Prostate gland (tissue), 2 donors: ENCODE measurements at places on chromosomes 7 and 10. TPM values are rescaled to one million over a fixed set of nuclear protein-coding genes. Genes with fewer than 3 reads are reported as not detected.

IL2RA gene
- total RNA-seq: not detected

- H3K27ac ChIP-seq: no peak overlapping the region
- H3K27me3 ChIP-seq: no peaks in the 10 kb centered on the region
- H3K4me3 ChIP-seq: no peak overlapping the region
- H3K36me3 ChIP-seq: no peaks in the 10 kb centered on the region
- DNase-seq: no peak
Measured at GRCh38 chr10:11796474-11796873, 26.7 kb upstream of the PROSER2 start.

- H3K4me3 ChIP-seq: no peak overlapping the region
- no peaks in the 10 kb centered on the region for H3K4me1 ChIP-seq
- H3K27ac ChIP-seq: no peak overlapping the region
- no peaks in the 10 kb centered on the region for H3K36me3 ChIP-seq
- H3K27me3 ChIP-seq: no peaks in the 10 kb centered on the region
Measured at GRCh38 chr10:14460447-14460846, 129.7 kb upstream of the FRMD4A start.

DNA sequence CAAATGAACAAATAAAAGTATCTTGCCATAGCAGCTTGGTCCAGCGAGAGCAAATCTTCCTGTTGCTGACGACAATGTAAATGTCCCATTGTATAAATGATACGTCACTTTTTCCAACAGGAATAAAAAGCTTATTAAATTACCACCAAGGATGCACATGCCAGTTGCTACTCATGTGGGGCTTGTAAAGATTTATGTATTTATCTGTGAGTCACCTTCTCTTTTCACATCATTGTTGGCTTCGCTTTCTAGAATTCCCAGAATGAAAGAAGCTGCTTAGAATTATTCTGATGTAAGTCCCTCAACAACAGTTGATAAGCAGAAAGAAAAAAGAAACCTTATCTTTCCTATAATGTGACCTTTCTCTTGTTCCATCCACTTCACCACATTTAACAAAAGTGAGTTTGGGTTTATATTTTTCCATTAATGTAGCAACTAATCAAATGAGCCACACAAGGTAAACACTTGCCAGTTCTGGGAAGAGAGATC lies 22.4 kb downstream of the DNAJC12 start:
- H3K36me3 ChIP-seq: no peaks in the 10 kb centered on the region
- no peaks in the 10 kb centered on the region for H3K4me1 ChIP-seq
- no peaks in the 10 kb centered on the region for H3K27me3 ChIP-seq
- H3K4me3 ChIP-seq: no peak overlapping the region

ASB10 gene
- total RNA-seq: not detected

GRCh38 chr7:55192723-55193122 lies 172.4 kb upstream of the LANCL2 start:
- no peaks in the 10 kb centered on the region for H3K27me3 ChIP-seq
- no peak overlapping the region for H3K27ac ChIP-seq
- H3K4me3 ChIP-seq: no peak overlapping the region
- no peak for DNase-seq
- H3K36me3 ChIP-seq: no peaks in the 10 kb centered on the region

OR6B1 gene
- total RNA-seq: not detected
